ENCODE measurements at places on chromosomes 16 and 17.

GRCh38 chr16:71746442-71747046, 22.0 kb upstream of the PHLPP2 start:
- no peak for DNase-seq

- no peak for DNase-seq
Measured at GRCh38 chr17:64382061-64382583, 8.5 kb downstream of the PECAM1 start.

GRCh38 chr16:22027633-22028032, 19.7 kb downstream of the MOSMO start:
- no peak for DNase-seq

DNA sequence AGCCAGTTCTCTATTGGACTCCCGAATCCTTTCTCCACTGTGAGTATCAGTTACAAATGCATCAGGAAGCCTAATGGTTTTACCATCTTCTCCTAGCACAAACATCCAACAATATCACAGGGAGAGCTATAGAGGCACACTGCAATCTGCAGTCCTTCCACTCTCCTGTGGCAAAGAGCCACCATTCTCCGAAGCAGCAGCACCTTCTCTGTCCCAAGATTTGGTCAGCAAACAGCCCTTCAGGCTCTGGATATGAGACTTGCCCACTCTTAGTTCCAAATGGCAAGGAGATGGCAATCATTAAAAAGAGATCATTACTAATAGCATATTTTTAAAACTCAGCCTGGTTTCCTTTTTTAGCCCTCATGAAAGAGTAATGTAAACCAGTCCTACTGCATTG, 223.4 kb downstream of the HS3ST3A1 start:
- no peak for DNase-seq

GRCh38 chr17:4696437-4696805, 7.5 kb downstream of the PELP1 start:
- no peak for DNase-seq

DNA sequence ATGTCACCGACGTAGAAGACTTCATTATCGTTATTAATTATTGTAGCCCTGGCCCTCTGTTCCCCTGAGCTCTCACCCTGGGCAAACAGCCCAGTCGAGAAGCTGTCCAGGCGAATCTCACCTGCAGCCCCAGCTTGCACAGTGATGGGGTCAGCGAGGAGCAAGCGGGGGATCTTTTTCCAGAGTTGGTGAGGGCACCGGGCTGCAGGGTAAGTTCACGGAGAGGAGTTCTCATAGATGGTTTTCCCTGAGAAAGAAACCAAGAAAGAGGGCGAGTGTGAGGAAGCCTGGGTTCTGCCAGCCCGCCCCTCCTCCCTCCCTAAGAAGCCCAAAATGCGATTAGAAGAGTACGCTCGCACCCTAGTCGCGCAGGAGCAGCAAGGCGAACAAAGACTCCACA, 436 bp downstream of the SPAG5 start:
- DNase-seq, result no peak

DNA sequence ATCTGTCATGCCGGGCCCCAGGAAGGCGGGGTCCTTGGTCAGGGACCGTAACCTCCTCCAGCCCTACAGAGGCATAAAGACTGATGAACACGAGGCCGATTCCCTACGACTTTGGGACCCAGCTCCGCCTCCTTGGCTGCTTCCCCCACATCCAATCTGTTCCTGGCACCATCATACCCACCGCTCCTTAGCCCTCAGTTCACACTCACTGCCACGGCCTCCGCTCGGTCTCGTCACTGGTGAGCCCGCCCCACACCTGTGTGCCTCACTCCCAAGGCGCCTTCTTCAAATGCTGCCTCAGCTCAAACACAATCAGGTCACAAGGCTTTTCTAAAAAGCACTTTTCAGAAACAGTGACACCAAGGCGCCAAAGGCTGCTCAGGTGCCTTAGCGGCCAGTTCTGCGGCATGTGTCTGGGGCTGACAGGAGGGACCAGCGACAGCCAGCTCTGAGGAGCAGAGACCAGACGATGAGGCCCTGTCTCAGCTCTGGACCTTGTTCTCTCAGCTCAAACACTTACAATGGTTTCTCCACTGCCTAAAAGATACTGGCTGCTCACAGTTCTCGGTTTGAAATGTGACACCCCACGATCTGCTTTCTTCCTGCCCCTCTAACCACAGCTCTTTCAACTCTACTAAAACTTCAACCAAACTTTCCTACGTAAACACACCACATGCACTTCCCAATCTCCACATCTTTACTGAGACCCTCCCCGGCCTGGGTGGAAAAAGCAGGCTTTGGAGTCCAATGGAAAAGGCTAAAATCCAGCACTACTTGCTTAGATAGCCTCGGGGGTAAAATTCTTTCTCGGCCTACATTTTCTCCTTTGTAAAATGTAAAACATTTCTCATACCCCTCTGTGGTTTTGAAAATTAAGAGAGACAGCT, 33.2 kb downstream of the CYB5D2 start:
- no peak for DNase-seq

DNA sequence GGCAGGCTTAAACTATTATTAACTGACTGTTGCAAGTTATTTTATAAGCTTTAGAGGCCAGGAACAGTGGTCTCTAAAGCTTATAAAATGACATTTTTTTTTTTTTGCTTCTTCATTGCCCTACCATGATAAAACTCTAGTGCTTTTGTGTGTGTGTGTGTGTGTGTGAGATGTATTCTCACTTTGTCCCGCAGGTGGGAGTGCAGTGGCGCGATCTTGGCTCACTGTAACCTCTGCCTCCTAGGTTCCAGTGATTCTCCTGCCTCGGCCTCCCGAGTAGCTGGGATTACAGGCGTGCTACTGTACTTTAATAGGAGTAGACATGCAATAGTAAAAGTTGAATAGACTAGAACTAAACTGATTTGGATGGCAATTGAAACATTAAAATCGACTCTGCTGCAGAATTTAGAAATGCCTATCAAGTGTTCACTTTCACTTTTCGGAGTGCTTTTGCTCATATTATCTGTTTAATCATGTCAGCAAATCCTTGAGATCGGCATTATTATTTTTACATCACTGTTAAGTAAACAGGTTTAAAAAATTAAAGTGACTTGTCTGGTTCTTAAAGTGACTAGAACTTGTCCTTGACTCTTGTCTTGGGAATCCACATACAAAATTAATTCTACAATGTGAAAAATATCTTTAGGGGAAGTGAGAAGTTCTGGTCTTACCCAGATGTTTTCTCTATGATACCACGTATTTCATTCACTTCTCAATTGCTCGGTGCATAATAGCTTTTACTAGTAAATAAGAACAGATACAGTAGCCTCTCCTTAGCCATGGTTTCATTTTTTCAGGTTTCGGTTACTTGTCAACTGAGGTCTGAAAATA, 8.4 kb upstream of the PCTP start:
- DNase-seq, result no peak

GRCh38 chr16:66521252-66521713, 28.6 kb downstream of the TK2 start:
- no peak for DNase-seq

DNA sequence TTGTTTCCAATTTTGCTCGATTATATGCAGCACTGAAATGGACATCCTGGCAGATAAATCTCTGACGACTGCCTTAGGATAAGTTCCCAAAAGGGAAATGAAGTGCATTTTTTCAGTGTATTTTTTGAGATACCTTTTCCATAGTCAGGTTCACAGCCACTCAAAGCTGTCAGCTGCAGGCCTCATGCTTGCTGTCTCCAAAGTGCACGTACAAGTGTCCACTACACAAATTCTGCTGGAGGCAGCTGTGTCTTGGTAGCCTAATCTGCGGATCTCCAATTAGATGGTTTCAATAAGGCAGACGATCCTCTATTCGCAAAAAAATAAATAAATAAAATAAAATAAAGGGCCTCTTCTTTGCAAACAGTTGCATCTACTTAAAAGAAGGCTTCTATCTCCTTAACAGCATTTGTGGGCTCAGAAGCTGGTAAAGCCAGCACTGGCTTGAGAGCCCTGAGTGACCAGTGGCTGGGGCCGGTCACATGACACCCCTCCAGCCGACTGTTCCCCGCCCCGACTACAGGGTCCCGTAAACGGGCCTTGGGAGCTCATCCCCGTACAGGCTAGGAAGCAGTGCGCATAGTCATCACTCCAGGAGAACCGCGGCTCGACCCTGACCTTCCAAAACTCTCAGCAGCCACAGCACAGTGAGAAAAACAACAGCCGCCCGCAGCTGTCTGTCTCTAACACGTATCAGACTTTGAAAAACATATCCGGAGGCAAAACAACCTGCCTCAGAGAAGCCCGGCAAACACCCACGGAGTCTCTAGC, 18.8 kb downstream of the RPH3AL start:
- no peak for DNase-seq

- no peak for DNase-seq
Measured at GRCh38 chr16:88601313-88602036, 31.3 kb downstream of the ZC3H18 start.

DNA sequence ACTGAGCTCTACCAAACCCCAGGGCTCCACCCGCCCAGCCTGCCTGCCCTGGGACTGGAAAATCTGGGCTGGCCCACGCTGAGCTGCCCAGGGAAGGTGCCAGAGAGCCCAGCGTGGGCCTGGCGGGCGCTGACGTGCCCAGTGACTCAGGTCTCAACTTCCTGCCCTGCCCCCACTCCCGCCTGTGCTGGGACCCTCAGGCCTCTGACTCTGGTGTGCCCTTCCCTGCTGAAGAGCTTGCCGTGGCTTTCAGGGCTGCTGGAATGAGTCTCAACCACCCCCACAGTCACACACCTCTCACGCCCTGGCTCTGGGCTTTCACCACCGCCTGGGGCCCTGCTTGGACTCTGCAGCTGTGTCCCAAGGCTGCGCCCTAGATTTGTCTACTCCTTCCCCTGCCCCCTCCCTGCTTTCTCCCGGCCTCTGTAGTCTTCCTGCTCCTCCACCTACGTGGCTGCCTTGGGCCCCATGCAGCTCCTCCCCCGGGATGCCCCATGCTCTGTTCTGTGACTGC, 10.4 kb downstream of the LLGL1 start:
- no peak for DNase-seq

DNA sequence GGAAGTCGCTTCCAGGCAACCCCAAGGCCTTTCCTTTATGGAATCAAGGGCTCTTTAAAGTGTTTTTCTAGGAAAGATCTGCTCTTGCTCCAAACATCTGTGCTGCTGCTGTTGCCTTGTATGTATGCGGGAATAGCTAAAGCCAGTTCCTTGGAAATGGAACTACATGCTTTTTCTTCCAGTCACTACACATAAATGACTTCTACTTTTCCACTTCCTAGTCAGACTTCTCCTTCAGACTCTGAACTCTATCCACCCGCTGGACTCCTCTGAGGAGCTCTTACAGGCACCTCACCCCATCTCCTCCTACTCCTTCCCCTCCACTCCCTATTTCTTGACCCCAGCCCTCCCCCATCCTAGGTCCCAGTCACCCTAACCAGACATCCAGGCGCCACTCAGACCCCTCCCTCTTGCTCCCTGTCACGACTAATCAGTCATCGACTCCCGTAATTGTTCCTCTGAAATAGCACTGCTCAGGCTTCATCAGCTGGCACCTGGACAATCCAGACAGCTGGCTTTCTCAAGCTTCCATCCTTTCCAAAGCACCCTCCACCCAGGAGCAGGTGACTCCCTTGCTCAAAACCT, 15.0 kb upstream of the PEMT start:
- DNase-seq, result no peak

DNA sequence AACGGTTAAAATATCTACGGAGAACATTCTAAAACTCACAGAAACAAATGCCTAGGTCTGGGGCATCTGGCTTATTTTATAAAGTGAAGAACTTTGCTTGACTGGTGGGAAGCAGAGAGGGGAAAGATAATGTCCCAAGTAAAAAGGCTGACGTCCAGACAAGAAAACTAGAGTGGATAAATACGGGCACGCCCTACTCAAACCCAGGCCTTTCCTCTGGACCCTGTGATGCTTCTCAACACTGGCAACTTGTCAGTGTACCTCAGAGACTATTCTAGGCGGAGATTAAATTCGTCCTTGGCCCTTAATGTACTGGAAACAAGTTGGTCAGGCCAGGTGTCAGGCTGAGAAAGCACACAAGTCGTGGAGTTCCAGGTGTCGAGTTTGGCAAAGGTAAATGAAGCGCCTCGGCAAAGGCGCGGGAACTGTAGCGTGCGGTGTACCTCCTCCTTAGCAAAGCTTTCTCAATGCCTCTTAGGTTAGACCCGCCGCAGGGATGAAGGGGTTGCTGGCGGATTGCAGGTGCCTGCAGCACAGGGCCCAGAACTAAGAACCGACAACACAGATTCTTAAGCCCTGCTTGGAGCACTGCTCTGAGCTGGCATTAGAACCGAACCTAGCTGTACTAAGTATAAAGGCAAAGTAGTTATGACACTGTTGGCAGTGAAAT, 668 bp upstream of the UNK start:
- no peak for DNase-seq

DNA sequence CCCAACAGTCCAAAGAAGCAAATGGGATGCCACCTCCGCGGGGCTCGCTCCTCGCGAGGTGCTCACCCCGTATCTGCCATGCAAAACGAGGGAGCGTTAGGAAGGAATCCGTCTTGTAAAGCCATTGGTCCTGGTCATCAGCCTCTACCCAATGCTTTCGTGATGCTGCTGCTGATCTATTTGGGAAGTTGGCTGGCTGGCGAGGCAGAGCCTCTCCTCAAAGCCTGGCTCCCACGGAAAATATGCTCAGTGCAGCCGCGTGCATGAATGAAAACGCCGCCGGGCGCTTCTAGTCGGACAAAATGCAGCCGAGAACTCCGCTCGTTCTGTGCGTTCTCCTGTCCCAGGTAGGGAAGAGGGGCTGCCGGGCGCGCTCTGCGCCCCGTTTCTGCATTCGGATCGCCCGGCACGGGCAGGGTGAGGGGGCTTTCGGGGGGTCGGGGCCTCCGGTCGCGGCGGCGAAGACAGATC, at the start of gene CDH13:
Gene CDH13, plus strand, starts transcription at position 179 of the 471 bp plus-strand sequence.
- DNase-seq, result no peak

DNA sequence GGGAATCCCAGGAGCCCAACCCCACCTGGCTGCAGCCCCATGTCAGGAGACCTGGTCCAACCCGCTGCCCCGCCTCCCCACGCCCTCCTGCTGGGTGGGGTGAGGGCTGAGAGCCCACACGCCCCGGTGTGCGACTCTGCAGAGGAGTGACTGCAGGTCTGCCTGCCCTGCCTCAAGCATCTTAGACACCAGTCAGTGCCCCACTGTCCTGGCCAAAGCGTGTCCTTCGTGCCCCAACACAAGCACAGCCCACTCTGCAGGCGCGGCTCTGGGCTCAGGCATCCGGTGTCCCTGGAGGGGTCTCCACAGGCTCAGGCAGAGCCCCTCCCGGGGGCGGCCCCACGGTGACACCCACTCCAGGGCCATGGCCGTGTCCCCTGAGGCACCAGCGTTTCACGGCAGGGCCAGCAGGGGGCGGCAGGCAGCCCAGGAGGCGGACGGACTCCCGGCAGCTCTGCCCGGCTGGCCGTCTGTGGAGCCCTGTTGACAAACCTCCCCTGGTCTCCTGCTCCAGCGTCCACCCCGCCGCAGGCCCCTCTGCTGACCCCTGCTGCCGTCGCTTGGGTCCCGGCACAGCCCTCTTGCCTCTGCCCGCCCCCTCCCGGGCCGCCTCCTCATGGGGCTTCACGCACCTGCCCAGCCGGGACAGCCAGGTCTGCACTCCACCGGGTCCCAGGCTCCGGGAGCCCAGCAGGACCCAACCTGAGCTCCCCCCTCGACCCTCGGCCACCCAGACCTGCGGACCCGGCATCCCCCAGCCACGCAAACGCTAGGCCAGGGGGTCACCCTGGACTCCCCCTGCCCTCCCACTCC, 8.6 kb upstream of the UBE2I start:
- peak; percentile 70 for DNase-seq

Data from stimulated activated naive B cell treated with anti-CD40 and anti-IgM and Interleukin-4, amounts not matched to agents 10 μg/mL and 1 μg/mL and 100 μg/mL, for 72 hours (primary cell).